Sigmoid colon (tissue), 7 donors: ENCODE measurements at places on chromosomes 6 and 20. TPM values are rescaled to one million over a fixed set of nuclear protein-coding genes. Genes with fewer than 3 reads are reported as not detected.

The OTOR gene
- not detected for total RNA-seq

The CTAGE9 gene
- not detected for total RNA-seq

The FAM162B gene
- total RNA-seq, result 3.2 TPM

The ADGRF5 gene
- total RNA-seq, result 15.0 TPM

The PPARD gene
- 7.8 TPM for total RNA-seq

The DEFB116 gene
- total RNA-seq, result not detected

- no peak overlapping the region for H3K4me3 ChIP-seq
- H3K27me3 ChIP-seq, result no peaks in the 10 kb centered on the region
- no peaks in the 10 kb centered on the region for H3K4me1 ChIP-seq
- H3K27ac ChIP-seq, result no peak overlapping the region
Observed at GRCh38 chr6:162922563-162923166, 194.9 kb downstream of the PACRG start.

DNA sequence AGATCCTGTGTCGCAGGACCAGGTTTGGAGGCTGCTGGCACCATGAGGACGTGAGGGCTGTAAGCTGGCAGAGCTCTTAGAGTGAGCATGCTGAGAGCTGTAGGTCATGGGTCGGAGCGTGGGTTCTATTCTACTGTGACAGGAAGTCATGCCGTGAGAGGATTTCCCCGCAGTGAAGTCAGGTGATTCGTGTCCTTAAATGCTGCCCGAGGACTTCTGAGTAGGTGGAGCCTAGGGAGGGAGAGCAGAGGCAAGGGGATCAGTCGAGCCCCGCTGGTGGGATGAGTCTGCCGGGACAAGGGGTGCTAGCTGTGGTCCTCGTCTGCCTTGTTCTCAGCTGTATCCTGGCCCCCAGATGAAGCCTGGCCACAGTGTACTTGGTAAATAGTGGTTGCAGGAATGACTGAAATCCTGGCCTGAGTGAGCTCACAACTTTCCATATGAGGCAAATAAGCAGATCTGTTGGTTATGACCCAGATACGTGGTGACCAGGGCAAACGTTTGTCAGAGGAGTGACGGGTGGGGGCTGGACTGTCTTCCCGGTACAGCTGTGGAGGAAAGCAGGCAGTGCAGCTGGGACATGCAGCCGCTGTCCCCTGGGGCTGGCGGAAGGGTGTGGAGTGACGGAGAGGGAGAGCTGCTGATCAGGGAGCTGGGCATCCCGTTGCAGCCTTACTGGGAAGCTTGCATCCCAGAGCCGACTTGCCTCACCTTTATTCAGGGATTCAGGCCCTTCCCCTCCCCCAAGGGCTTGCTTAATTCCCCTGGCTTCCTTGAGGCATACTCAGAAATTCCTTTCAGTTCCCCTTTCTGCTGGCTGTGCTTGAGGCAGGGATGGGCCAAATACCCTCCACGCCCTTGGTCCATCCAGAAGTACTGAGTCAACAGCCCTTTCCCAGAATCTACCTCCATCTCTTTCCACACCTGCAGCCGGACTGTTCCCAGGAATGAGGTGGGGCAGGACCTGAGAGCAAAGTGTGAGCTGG, 250.9 kb upstream of the RREB1 start:
- peak overlapping the region; percentile 17 for H3K27ac ChIP-seq
- H3K4me1 ChIP-seq, result peaks cover 7% of the 10 kb centered on the region
- no peaks in the 10 kb centered on the region for H3K36me3 ChIP-seq
- H3K27me3 ChIP-seq, result no peaks in the 10 kb centered on the region

DNA sequence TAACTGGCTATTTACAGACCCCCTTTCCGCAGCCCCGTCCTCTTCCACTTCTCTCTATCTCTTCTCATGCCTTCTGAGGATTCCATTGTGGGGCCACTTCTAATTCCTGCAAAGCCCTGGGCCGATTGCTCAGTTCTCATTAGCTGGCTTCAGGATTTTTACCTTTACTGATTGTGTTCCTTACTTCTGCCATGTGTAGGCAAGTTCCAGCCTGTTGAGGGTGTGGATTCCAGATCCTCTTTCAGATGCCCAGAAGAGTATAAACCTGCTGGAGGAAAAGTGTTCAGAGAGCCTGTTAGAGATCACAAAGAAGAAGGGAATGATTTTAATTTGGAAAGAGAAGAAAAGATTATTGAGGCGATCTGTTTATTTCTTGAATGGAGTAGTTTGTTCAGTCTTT, 5.4 kb downstream of the DSE start:
- no peak for DNase-seq
- no peak overlapping the region for H3K27ac ChIP-seq
- no peaks in the 10 kb centered on the region for H3K27me3 ChIP-seq
- no peak overlapping the region for H3K4me3 ChIP-seq
- no peaks in the 10 kb centered on the region for H3K4me1 ChIP-seq
- no peaks in the 10 kb centered on the region for H3K36me3 ChIP-seq

GRCh38 chr6:105805501-105806023, 280.6 kb upstream of the PRDM1 start:
- H3K4me1 ChIP-seq, result peaks cover 3% of the 10 kb centered on the region
- no peaks in the 10 kb centered on the region for H3K27me3 ChIP-seq
- no peak overlapping the region for H3K4me3 ChIP-seq
- DNase-seq, result no peak

DNA sequence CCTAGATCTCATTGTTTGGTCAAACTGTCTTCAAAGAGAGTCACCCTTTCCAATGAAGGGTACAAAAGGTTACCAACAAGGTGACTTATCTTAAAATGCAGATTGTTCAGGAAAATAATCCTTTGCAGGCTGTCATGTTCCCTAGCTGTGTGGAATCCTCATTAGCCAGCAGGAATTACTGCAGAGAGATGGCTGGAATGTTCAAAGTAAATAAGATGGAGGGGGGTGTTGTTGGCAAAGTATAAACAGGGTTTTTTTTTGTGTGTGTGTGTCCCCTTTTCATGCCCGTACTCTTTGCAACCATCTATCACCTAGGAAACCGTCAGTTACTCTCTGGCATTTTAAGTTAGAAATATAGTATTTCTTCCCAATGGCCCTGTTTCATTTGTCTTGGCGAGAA, 6.5 kb downstream of the NEDD9 start:
- no peak for DNase-seq
- no peak overlapping the region for H3K4me3 ChIP-seq
- H3K36me3 ChIP-seq, result no peaks in the 10 kb centered on the region
- H3K27me3 ChIP-seq, result no peaks in the 10 kb centered on the region
- no peak overlapping the region for H3K27ac ChIP-seq

GRCh38 chr20:5008759-5009158, 7.4 kb upstream of the SLC23A2 start:
- no peaks in the 10 kb centered on the region for H3K36me3 ChIP-seq
- no peaks in the 10 kb centered on the region for H3K4me1 ChIP-seq
- H3K27me3 ChIP-seq, result no peaks in the 10 kb centered on the region
- no peak overlapping the region for H3K27ac ChIP-seq

GRCh38 chr6:27650620-27651370, 177.9 kb upstream of the ZNF184 start:
- no peaks in the 10 kb centered on the region for H3K36me3 ChIP-seq
- no peak overlapping the region for H3K27ac ChIP-seq
- no peak overlapping the region for H3K4me3 ChIP-seq
- H3K4me1 ChIP-seq, result no peaks in the 10 kb centered on the region

DNA sequence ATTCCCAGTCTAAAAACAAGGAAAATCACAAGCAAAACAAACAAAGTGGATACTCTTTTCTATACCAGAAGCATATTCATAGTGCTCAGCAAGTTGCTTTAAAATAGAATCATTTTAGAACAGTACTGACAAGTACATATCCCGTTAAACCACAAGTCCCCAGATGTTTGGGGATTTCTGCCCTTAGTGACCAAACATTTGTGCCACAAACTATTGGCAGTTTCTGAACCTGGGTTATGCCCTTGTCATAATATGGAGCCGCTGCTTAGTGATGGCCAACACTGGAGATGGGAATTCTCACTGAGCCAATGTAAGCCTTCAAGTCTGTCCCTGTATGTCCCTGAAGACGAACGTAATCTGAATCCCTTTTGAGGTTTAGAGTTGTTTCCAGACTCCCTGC, 436.7 kb upstream of the JAG1 start:
- no peaks in the 10 kb centered on the region for H3K4me1 ChIP-seq
- H3K4me3 ChIP-seq, result no peak overlapping the region
- H3K36me3 ChIP-seq, result no peaks in the 10 kb centered on the region
- H3K27me3 ChIP-seq, result no peaks in the 10 kb centered on the region

DNA sequence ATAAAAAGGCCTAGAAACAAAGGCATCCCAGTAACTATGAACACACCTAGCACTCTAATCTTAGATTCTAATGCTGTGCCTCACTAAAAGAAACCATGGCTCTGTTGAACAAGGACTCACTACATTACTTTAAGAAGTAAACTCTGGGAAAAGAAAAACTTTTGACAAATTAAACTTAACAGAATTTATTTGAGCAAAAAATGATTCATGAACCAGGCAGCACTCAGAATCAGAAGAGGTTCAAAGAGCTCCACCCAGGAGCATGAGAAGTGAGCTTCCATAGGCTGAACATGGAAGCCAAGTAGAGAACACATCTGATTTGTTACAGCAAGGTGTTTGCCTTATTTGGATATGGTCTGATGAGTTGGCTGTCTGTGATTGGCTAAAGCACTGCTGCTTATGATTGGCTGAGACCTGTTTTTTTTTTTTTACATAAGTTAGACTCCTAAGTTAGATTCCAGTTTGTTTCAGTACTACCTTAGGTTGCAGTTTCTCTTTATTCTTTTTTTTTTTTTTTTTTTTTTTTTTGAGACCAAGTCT, 343.6 kb upstream of the SASH1 start:
- DNase-seq, result no peak
- H3K27me3 ChIP-seq, result no peaks in the 10 kb centered on the region
- no peak overlapping the region for H3K4me3 ChIP-seq
- no peaks in the 10 kb centered on the region for H3K36me3 ChIP-seq
- H3K27ac ChIP-seq, result no peak overlapping the region

- H3K27ac ChIP-seq, result no peak overlapping the region
- H3K4me1 ChIP-seq, result no peaks in the 10 kb centered on the region
- no peaks in the 10 kb centered on the region for H3K27me3 ChIP-seq
Observed at GRCh38 chr6:136745300-136745699, 47.0 kb downstream of the MAP3K5 start.

- H3K27ac ChIP-seq, result no peak overlapping the region
- no peaks in the 10 kb centered on the region for H3K36me3 ChIP-seq
- H3K4me3 ChIP-seq, result no peak overlapping the region
- H3K4me1 ChIP-seq, result no peaks in the 10 kb centered on the region
Observed at GRCh38 chr6:114747995-114748625, 405.3 kb upstream of the HS3ST5 start.

- no peak overlapping the region for H3K4me3 ChIP-seq
- peaks cover 3% of the 10 kb centered on the region for H3K27me3 ChIP-seq
- no peak overlapping the region for H3K27ac ChIP-seq
- H3K36me3 ChIP-seq, result no peaks in the 10 kb centered on the region
- DNase-seq, result no peak
Observed at GRCh38 chr20:59820204-59821041, 113.0 kb downstream of the SYCP2 start.

- no peak overlapping the region for H3K4me3 ChIP-seq
- no peaks in the 10 kb centered on the region for H3K36me3 ChIP-seq
- no peaks in the 10 kb centered on the region for H3K4me1 ChIP-seq
Observed at GRCh38 chr6:96876886-96877545, 20.7 kb downstream of the NDUFAF4 start.

- no peak for DNase-seq
- H3K27ac ChIP-seq, result no peak overlapping the region
- H3K27me3 ChIP-seq, result peaks cover 5% of the 10 kb centered on the region
- no peaks in the 10 kb centered on the region for H3K36me3 ChIP-seq
Observed at GRCh38 chr20:40521962-40522361, 167.1 kb downstream of the MAFB start.

DNA sequence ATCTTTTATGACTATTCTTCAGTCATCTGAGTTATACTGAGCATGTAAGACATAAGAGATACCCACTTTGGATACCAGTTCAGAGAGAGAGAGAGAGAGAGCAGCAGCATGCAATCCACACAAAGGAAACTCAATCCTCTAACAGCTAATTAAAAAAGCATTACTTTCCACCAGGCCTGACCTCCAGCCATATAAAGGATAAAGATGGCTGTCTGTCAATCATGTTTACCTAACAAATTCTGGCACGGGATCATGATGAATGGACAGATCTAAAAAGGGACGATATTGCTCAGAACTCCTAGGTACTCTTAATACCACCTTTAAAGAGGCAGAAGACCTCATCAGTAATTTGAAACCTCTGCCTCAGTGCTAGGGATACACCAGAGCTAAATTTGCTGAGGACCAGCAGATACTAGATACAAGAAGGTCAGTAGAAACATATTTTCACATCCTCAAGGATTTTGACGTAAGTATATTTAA, 159.2 kb downstream of the RPS12 start:
- DNase-seq, result no peak
- no peak overlapping the region for H3K27ac ChIP-seq
- H3K36me3 ChIP-seq, result no peaks in the 10 kb centered on the region
- no peaks in the 10 kb centered on the region for H3K27me3 ChIP-seq
- H3K4me3 ChIP-seq, result no peak overlapping the region
- no peaks in the 10 kb centered on the region for H3K4me1 ChIP-seq

GRCh38 chr6:138865480-138866109, 69.7 kb downstream of the ECT2L start:
- DNase-seq, result no peak
- H3K27ac ChIP-seq, result no peak overlapping the region
- H3K4me3 ChIP-seq, result no peak overlapping the region
- peaks cover 43% of the 10 kb centered on the region for H3K4me1 ChIP-seq
- H3K27me3 ChIP-seq, result no peaks in the 10 kb centered on the region
- no peaks in the 10 kb centered on the region for H3K36me3 ChIP-seq
